ENCODE measurements at places on chromosomes 7 and 10. TPM values are rescaled to one million over a fixed set of nuclear protein-coding genes. Genes with fewer than 3 reads are reported as not detected.

MIOS gene
- polyA plus RNA-seq: 23.9 TPM

ADAM12 gene
- 20.0 TPM for polyA plus RNA-seq

MRLN gene
- polyA plus RNA-seq: 141 TPM

OPN4 gene
- polyA plus RNA-seq: 1.2 TPM

RBP4 gene
- polyA plus RNA-seq: 3.3 TPM

GJD4 gene
- 17.5 TPM for polyA plus RNA-seq

Data from muscle of leg (tissue), 16 donors.